ENCODE measurements at places on chromosomes 4 and X. TPM values are rescaled to one million over a fixed set of nuclear protein-coding genes. Genes with fewer than 3 reads are reported as not detected.

The SEPSECS gene
- polyA plus RNA-seq = 18.9 TPM

The MAGEE2 gene
- polyA plus RNA-seq = 1.1 TPM

The SSX1 gene
- not detected for polyA plus RNA-seq

The CTAG1A gene
- polyA plus RNA-seq = not detected

The FGFBP1 gene
- 0.13 TPM for polyA plus RNA-seq

The CC2D2A gene
- polyA plus RNA-seq = 50.3 TPM

The HTRA3 gene
- polyA plus RNA-seq = 9.7 TPM

The TMEM35A gene
- 17.0 TPM for polyA plus RNA-seq

The HSFX4 gene
- 0.21 TPM for polyA plus RNA-seq

The C1GALT1C1 gene
- polyA plus RNA-seq = 24.0 TPM

The EFNB1 gene
- polyA plus RNA-seq = 69.9 TPM

The FAM193A gene
- 30.8 TPM for polyA plus RNA-seq

- peak; percentile 72 for DNase-seq
Measured at GRCh38 chr4:6272863-6273660, 3.4 kb downstream of the WFS1 start.

- no peak for DNase-seq
Measured at GRCh38 chr4:6991771-6992557, 51.2 kb upstream of the TADA2B start.

DNA sequence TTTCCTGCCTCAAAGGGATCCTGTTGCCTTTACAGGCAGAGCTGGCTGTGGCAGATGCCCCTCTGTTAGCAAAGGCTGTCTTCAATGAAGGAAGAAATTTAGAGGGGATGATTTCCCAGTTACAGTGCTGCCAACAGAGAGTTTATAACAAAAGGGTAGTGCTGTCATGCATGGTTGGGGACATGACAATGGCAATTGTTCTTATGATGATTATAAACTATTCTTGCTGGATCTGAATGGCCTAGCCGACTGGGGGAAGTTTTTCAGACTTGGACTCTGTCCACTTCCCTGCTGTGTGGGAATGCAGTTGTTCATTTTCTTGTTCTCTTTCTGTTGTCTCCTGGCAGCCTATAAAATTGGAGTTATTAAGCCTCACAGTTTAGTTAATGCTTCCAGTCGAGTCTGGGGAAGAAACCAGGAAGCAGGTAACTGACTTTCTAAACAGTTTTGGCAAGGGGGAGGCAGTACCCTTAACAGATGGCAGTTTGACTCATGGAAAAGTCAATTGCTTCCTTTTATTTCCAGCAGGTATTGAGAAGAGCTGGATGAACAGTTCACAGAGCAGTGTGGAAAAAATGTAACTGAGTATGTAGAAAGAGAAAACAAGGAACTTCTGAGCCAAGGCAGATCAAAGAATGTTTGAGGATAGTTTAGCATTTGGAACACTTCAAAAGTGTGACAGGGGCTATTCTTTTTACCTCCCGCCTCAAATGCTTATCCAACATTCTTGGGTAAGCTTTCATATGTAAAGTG is 582.6 kb downstream of the RAPGEF2 start:
- DNase-seq = no peak

- no peak for DNase-seq
Measured at GRCh38 chr4:124708517-124709300, 3.8 kb downstream of the ANKRD50 start.

DNA sequence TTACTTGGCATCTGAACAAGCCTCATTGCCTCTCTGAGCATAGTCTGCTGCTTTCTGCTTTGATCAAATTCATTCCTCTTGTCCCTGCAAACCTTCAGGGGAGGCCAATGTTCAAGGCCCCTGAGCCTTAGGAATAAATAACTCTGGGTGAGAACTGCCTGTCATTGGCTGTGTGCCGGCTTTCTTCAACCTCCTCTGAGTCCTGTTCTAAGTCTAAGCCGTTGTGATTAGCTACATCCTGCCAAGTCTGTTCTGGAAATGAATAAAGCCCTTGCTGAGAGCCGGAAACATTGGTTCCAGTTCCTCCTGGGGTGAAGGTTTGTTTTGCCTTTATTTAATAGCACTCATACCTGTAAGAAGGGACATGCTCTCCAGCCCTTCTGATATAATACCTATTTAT is 13.8 kb downstream of the RNF4 start:
- no peak for DNase-seq

- DNase-seq = no peak
Measured at GRCh38 chrX:139759637-139760036, 51.7 kb upstream of the MCF2 start.

GRCh38 chrX:42944381-42944998 is 166.5 kb upstream of the PPP1R2C start:
- no peak for DNase-seq

GRCh38 chr4:103098341-103098740 is 1.3 kb downstream of the BDH2 start:
- no peak for DNase-seq

DNA sequence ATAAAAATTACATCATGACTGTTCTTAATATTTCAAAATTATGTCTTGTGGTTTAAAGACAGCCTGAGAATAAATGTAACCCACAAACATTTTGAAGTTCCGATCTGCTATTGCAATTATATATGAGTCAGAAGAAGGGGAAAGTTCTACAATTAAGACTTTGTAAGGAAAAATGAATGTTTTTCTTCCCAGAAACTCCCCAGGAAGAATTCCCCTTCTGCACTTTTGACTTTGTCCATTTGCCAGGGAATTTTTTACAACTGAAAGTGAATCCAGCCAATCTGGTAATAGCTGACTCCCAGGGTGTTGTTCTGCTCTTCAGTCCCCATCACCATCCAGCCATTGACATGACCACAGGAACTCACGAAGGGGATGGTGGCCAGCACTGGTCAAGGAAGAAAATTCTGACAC is 61.6 kb upstream of the NOCT start:
- DNase-seq = no peak

DNA sequence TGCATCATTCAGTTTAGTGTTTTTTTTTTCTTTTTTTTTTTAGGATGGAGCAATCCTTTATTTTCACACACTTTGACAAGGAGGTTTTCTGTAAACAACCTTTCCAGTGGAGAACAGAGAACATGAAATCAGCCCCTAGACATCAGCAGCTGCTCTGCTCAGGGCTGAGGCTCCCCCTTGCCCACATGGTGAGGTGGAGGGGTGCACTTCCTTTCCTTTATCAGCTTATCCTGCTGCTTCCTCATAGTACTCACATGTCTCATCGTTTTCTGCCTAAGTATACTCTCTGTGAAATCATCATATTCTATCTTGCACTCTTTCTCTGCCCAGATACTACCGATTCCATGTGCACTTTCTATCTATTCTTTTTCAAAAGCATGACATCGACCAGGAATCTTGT is 47.6 kb upstream of the PRSS12 start:
- no peak for DNase-seq

- DNase-seq = no peak
Measured at GRCh38 chr4:145804116-145804515, 124.2 kb downstream of the C4orf51 start.

GRCh38 chrX:39752815-39753214 is 344.9 kb downstream of the BCOR start:
- DNase-seq = no peak

DNA sequence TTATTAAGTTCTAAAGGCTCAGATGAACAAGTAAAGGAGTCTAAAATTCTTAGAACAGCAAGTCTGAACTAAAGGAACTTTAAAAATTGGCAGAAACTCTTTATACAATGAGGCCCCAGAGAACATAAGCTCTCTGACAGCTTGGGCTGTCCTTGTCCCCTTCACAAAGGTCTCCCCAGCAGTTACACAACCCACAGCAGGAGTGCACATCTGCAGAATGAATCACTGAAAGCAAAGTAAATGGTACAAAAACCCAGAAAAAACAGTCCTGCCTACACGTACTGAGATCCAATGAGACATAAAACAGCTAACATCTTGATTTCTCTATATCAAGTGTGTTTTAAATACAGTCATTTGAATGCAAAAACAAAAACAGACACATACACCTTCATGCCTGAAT is 18.7 kb downstream of the RBBP7 start:
- DNase-seq = no peak

DNA sequence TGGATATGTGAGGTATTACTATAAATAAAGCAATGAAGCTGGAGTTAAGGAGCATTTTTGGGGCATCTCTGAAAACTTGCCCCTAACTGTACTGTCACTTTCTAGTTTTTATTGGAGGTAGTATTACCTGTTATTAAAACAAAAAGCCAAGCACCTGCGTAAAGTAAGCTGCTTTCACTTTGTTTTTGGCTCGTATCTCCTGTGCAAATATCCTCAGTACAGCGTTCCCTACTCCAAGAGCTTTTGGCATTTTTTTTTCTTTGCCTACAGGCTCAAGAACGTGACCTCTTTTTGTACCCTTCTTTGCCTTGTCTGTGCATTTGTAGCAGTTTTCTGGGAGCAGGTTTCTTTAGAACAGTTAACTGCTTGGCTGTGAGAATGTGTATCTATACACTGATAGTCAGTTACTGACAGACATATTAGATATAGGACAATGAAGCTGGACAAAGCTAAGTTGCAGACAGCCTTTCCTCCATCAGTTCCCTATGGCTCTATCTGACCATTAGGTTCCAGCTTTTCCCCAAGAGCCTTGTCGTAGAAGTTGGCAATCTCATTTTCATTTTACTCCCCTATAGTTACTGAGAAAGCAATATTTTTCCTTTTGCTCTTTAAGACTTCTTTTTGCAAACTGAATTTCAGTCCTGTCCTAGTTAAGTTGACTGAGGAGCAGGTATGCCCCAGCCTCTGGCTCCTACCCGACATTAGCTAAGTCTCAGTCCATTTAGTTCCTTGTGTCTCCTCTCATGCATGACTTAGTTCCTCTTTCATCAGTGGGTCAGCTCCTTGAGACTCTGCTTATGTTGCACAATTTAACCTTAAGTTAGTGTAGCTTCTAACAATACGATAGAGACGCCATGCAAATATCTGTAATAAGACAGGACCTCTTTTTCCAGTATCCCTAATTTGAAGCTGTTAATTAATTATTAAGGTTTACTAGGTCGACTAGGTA is 71.5 kb upstream of the HPRT1 start:
- DNase-seq = no peak

DNA sequence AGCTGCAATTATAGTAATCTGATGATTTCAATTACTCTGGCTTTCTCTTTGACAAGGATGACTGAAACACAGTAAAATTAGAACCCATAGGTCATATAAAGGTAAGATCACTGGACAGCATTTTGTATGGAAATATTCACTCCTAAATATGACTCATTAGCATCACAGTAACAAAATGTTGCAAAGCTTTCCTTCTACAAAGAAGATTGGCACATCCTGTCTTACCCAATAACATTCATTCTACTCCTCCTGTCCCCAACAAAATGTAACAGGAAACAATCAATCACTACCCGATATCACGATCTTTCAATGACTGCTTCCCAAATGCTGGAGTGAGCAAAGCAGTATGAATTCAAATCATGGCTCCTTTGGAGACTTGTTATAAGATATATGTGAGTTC is 95.3 kb downstream of the FANCB start:
- no peak for DNase-seq

DNA sequence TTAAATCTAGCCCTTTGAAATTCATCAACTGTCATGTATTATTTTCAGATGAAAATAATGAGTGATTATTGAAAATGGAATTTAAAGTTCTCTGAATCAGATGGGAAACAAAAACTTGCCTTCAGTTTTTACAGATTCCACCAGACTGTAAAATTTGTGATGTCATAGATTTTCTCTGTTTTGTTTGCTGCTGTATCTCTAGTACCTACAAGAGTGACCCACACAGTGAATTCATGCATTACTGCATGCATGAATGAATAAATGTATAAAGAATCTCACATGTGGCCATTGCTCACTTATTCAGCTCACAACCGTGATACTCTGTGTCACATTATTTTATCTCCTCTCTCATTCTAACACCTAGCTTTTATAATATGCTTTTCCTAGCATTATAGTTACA is 532.2 kb upstream of the AGA start:
- DNase-seq = no peak

GRCh38 chr4:181960384-181960783 is 282.8 kb upstream of the TENM3 start:
- DNase-seq = no peak

GRCh38 chr4:94673961-94674360 is 83.8 kb upstream of the BMPR1B start:
- DNase-seq = no peak

- no peak for DNase-seq
Measured at GRCh38 chr4:121326597-121326996, 54.2 kb downstream of the QRFPR start.

DNA sequence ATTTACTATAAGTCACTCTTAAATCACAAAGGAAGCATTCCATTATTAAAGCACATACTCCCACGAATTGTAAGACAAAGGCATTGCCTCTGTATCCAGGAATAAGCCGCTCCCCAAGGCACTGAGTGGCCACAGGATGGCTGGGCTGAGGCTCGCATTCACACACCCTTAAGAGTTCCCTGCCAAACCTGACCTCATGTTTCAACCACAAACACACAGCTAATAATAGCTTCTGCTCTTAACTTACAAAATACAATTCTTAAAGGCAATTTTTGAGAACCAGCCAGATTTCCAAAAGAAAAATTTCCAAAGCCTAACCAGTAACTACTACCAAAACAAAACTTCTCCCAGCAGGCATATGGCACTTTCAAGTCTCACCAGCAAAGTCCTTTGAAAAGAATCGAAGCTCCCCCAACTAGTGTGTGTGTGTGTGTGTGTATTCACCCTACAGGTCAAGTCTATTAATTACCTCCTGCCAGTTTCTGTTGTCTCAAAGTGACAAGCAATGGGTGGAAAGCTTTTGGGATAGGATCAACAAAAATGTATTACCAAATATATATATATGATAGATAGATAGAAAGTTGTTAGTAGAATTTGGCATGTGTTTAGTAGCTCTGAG is 36.0 kb downstream of the ARHGAP6 start:
- no peak for DNase-seq

GRCh38 chr4:159104694-159105414 is 2.0 kb downstream of the RAPGEF2 start:
- DNase-seq = no peak

GRCh38 chr4:153962311-153963039 is 173.6 kb upstream of the SFRP2 start:
- no peak for DNase-seq

- DNase-seq = no peak
Measured at GRCh38 chr4:157363360-157363759, 142.8 kb downstream of the GRIA2 start.

DNA sequence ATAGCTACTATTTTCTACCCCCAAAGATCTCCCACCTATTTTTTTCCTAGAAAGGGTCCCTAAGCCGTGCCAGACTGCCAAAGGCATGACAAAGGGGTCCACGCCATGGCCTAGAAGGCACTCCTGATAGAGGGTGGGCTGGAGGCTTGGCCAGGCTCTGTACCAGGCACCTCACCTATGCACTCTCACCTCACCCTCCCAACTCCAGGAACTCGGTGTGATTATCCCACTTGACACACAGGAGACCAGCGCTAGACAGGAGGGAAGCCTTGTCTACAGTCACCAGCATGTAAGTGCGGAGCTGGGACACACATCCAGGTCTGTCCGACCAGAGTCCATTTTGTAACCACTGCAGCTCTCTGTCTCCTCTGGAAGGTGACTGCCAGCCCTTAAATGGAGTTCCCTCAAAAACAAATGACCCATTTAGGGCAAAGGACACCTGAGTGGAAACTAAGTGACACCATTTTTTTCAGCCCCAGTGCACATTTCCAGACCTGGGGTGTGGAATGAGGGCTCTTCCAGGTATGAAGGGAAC is 106.4 kb downstream of the RTL5 start:
- no peak for DNase-seq

- no peak for DNase-seq
Measured at GRCh38 chrX:35380808-35381700, 417.1 kb upstream of the MAGEB16 start.

- no peak for DNase-seq
Measured at GRCh38 chr4:111722213-111722720, 423.0 kb upstream of the FAM241A start.

Measured in left lung (tissue), 14 donors.